ENCODE measurements at places on chromosomes 12 and 14.

DNA sequence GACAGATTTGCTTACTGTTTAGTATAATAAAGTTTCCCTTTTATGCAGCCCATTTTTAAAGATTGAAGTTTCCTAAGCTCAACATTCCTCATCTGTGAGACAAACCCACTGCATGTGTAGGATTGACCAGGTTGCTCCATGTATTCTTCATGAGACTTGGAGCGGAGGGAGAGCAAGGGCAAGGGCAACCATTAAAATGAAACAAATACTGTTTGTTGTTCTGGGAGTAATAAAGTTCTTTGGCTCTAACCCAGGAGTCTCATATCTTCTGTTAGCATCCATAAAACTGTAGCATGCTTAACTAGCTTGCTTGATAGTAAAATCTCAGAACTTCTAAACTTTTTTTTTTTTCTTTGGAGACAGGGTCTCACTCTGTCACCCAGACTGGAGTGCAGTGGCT is 74.2 kb downstream of the NTS start:
- DNase-seq = no peak

DNA sequence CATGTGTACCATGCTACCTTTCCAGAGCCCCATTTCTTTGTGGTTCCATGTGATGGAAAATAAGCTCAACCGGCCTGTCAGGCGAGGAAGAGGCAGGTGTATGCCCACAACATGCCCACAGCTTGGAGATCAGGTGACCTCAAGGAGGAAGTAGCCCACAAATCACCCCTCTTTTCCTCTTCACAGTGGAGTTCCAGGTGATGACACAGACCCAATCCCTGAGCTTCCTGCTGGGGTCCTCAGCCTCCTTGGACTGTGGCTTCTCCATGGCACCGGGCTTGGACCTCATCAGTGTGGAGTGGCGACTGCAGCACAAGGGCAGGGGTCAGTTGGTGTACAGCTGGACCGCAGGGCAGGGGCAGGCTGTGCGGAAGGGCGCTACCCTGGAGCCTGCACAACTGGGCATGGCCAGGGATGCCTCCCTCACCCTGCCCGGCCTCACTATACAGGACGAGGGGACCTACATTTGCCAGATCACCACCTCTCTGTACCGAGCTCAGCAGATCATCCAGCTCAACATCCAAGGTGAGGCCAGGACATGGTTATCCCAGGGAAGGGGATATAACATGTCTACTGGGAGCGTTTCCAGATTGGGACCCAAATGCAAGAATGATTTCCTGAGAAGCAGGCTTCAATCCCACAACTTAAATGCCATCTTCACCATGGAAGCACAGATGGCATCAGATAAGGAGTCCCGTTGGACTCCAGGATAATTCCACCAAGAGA is 5.5 kb downstream of the TAPBPL start:
- no peak for DNase-seq

GRCh38 chr12:50072198-50072907 is 12.8 kb upstream of the SMARCD1 start:
- no peak for DNase-seq

GRCh38 chr12:127588249-127588648 is 678.7 kb upstream of the TMEM132C start:
- DNase-seq = no peak
